ENCODE measurements at places on chromosomes 2 and 18. TPM values are rescaled to one million over a fixed set of nuclear protein-coding genes. Genes with fewer than 3 reads are reported as not detected.

GRCh38 chr18:46250084-46250811, 146.1 kb downstream of the HAUS1 start:
- DNase-seq, result peak; percentile 74
- no peak overlapping the region for H3K4me3 ChIP-seq
- H3K4me1 ChIP-seq, result peaks cover 6% of the 10 kb centered on the region

DNA sequence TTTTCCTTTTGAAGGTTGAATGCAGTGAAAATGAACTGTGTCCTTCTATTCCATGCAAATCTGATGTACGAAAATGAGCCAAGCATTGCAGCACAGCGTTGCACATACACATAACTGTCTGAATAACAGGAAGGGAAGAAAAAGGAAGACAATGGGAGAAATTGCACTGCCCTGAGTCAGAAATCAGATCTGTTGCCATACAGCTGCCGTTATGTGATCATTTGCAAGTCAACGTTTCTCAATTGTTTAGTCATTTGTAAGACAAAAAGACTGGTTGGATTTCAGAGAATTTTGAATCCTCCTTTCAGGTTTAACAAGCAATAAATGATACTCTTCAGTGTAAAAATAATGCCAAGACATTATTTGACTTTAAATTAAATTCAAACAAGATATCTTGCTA, 284.1 kb downstream of the DSEL start:
- no peaks in the 10 kb centered on the region for H3K27me3 ChIP-seq
- no peak overlapping the region for H3K4me3 ChIP-seq
- no peaks in the 10 kb centered on the region for H3K36me3 ChIP-seq
- no peaks in the 10 kb centered on the region for H3K4me1 ChIP-seq
- no peak overlapping the region for H3K27ac ChIP-seq

DNA sequence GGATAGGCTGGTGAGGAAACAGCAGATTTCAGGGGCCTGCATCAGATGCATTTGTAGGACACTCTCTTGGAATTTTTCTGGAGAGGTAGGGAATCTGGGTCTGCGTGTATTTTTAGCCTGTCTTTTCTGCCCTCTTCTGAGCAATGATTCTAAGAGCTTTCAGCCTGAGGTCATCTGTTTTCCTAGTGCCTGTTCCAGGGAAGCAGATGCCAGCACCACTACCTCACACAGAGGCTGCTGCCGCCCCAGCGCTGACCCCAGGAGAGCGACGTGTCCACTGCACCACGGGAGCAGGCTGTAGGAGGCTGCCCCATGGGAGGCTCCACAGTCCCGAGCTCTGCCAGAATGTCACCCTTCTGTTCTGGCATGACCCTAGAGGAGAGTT, 316.5 kb downstream of the CYP26B1 start:
- H3K27me3 ChIP-seq, result no peaks in the 10 kb centered on the region
- no peak overlapping the region for H3K27ac ChIP-seq

DNA sequence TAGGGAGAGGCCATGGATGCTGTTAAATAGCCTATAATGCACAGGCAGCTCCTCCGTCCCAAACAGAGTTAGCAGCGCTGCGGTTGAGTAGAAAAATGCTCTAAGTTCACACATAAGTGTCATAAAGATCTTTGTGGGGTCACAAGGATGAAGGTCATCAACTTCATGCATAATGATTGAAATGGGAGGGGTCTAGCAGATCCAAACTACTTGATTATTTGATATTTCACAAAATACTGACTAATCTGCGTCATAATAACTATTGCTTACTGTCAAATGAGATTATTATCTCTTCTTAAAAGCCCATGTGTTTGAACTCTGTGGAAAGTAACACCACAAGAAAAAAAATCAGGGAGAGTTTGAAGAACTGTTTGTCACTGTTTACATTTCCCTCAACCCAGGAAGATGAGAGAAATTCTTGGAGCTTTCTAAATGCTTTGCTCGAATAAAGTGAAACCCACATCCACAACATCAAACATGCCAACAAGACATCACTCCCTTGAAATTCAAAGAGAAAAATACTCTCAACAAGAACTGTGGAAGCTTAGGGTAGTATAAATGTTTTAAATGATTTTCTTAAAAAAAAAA, 50.5 kb upstream of the CREB1 start:
- DNase-seq, result no peak
- no peaks in the 10 kb centered on the region for H3K27me3 ChIP-seq

DNA sequence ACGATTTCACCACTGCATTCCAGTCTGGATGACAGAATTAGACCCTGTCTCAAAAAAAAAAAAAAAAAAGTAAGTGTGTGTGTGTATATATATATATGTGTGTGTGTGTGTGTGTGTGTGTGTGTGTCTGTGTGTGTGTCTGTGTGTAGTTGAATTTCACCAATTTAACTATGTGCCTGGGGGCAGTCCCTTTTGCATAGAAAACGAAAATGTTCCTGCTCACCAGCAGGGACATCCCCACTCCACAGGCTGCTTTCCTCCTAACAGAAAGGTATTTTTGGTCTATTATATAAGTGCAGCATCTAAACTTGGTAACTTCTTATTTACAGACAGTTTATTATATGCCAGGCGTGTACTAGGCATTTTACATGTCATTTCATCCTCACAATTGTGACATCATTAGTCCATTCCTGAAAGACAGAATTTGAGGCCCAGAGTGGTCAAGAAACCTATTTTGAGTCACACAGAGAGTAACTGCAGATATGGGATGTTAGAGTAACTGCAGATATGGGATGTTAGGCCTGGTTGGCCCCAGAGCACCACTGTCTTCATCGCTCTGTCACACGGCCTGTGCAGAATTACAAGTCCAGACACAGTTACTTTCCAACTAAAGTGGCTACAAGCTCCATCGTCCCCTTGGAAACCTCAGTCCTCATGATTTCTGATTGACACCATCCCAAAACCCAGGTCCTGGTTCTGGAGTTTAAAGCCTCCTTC, 9.3 kb upstream of the TTL start:
- no peak overlapping the region for H3K27ac ChIP-seq
- no peaks in the 10 kb centered on the region for H3K36me3 ChIP-seq
- H3K27me3 ChIP-seq, result no peaks in the 10 kb centered on the region
- H3K4me3 ChIP-seq, result no peak overlapping the region

GRCh38 chr2:25257931-25258846, 83.5 kb downstream of the DNMT3A start:
- no peak for DNase-seq
- no peaks in the 10 kb centered on the region for H3K4me1 ChIP-seq
- H3K27me3 ChIP-seq, result no peaks in the 10 kb centered on the region
- H3K36me3 ChIP-seq, result peaks cover 43% of the 10 kb centered on the region
- no peak overlapping the region for H3K4me3 ChIP-seq

- peak overlapping the region; percentile 89 for H3K27ac ChIP-seq
- H3K27me3 ChIP-seq, result no peaks in the 10 kb centered on the region
- DNase-seq, result peak; percentile 38
- H3K4me1 ChIP-seq, result peaks cover 6% of the 10 kb centered on the region
- H3K4me3 ChIP-seq, result peak overlapping the region; percentile 93
These were observed 604 bp downstream of the RALBP1 start for GRCh38 chr18:9475643-9476591.

- no peaks in the 10 kb centered on the region for H3K36me3 ChIP-seq
- DNase-seq, result no peak
- peak overlapping the region; percentile 31 for H3K27ac ChIP-seq
- H3K4me1 ChIP-seq, result no peaks in the 10 kb centered on the region
- no peaks in the 10 kb centered on the region for H3K27me3 ChIP-seq
These were observed 47.0 kb downstream of the ARMC9 start for GRCh38 chr2:231245249-231246094.

DNA sequence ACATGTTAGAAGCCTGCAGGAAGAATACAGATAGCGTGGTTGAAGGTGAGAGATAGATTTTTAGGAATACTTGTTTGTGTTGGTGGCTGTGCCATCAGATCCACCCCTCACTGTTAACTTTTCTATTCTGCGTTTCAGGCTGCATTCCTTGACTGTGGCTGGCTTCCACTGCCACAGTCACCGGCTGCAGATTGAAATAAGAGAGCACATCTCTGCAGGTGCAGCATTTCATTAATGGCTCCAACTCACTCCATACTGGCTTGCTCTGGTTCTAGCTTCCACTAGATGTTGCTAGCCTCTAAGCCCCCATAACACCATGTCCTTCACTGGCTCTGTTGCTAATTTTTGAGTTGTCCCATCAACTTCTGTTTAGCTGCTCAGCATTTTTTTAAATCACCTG, 286.5 kb downstream of the CPS1 start:
- no peaks in the 10 kb centered on the region for H3K27me3 ChIP-seq
- DNase-seq, result no peak
- no peak overlapping the region for H3K27ac ChIP-seq
- H3K36me3 ChIP-seq, result no peaks in the 10 kb centered on the region
- H3K4me3 ChIP-seq, result no peak overlapping the region
- H3K4me1 ChIP-seq, result no peaks in the 10 kb centered on the region

GRCh38 chr2:27683390-27684071, 19.8 kb downstream of the SLC4A1AP start:
- no peaks in the 10 kb centered on the region for H3K27me3 ChIP-seq
- H3K4me1 ChIP-seq, result no peaks in the 10 kb centered on the region
- no peak overlapping the region for H3K4me3 ChIP-seq
- H3K36me3 ChIP-seq, result peaks cover 26% of the 10 kb centered on the region
- no peak overlapping the region for H3K27ac ChIP-seq

DNA sequence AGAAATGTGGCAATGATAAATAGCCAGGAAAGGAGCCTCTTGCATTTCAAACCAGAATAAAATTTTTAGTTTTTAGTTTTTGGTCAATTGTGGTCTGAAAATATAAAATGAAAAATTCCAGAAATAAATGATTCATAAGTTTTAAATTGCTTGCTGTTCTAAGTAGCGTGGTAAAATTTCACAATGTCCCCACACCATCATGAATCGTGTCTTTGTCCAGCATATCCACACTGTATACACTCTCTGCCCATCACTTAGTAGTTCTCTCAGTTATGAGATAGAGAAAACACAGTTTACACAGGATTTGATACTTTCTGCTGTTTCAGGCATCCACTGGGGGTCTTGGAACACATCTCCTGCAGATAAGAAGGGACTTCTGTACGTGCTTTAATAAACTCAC, 783.9 kb downstream of the TSN start:
- no peaks in the 10 kb centered on the region for H3K36me3 ChIP-seq
- H3K27me3 ChIP-seq, result no peaks in the 10 kb centered on the region
- no peak overlapping the region for H3K4me3 ChIP-seq

DNA sequence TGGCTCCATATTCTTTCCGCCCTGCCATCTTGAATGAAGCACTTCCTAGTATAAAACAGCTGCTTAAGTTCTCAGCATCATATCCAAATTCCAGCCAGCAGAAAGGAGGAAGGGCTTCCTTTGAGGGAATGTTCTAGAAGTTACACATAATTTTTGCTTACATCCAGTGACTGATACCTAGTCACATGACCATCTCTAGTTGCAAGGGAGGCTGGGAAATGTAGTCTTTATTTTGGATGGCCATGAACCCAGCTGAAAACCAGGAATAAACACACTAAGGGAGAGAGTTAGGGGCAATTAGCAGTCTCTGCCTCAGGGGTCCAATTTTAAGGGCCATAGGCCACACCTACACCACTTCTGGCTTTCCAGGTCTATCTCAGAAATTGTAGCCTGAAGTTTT, 57.8 kb upstream of the LMAN1 start:
- H3K4me1 ChIP-seq, result no peaks in the 10 kb centered on the region
- H3K27ac ChIP-seq, result no peak overlapping the region
- DNase-seq, result no peak
- H3K27me3 ChIP-seq, result no peaks in the 10 kb centered on the region
- H3K36me3 ChIP-seq, result no peaks in the 10 kb centered on the region

- H3K36me3 ChIP-seq, result no peaks in the 10 kb centered on the region
- no peak overlapping the region for H3K4me3 ChIP-seq
- no peaks in the 10 kb centered on the region for H3K27me3 ChIP-seq
- H3K4me1 ChIP-seq, result no peaks in the 10 kb centered on the region
- H3K27ac ChIP-seq, result no peak overlapping the region
- DNase-seq, result no peak
These were observed 40.5 kb downstream of the NHEJ1 start for GRCh38 chr2:219120082-219120481.

DNA sequence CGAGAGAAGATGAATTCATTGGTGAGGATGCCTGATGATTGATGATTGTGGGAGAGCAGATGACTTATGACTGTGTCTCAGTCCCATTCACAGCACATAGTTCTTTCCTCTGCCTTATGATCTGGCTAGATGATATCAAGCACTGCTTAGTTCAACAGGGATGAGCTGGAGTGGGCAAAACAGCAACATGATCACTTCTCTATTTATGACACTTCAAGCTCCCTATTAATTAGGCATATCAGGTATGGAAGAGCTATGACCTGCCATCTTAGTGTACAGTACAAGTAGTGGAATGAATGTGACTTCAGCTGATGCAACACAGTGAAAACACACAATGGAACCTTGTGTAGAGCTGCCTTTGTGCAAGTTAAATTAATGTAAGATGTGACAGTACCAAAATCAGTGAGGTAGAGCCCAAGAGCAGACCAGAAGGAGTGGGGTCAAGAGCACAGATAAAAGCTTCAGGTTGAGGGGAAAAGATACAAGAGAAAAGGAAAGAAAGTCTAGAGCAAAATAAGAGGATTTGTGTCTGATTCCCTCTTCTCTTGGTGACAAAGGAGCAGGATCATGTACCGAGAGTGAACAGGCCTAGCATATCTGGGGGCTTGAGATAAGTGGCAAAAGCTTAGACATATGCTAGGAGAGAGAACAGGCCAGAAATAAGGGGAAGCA, 93.0 kb upstream of the MYO3B start:
- no peaks in the 10 kb centered on the region for H3K36me3 ChIP-seq
- no peak overlapping the region for H3K4me3 ChIP-seq
- DNase-seq, result no peak
- no peak overlapping the region for H3K27ac ChIP-seq
- H3K27me3 ChIP-seq, result no peaks in the 10 kb centered on the region
- H3K4me1 ChIP-seq, result no peaks in the 10 kb centered on the region

GRCh38 chr2:136582628-136583205, 182.6 kb upstream of the THSD7B start:
- peak; percentile 16 for DNase-seq
- no peak overlapping the region for H3K4me3 ChIP-seq

The SLC4A3 gene
- 0.47 TPM for total RNA-seq

The DSG4 gene
- under 0.01 TPM for total RNA-seq

The TUBA4B gene
- total RNA-seq, result 0.05 TPM

The TGIF1 gene
- 25.4 TPM for total RNA-seq

The SLC23A3 gene
- 0.47 TPM for total RNA-seq

The NEU2 gene
- total RNA-seq, result not detected

The MAL gene
- total RNA-seq, result 190 TPM

The TGFA gene
- total RNA-seq, result 1.6 TPM
